ENCODE measurements at places on chromosomes 12 and 14.

GRCh38 chr14:100022772-100023451 is 42.3 kb upstream of the EVL start:
- DNase-seq: peak; percentile 96

DNA sequence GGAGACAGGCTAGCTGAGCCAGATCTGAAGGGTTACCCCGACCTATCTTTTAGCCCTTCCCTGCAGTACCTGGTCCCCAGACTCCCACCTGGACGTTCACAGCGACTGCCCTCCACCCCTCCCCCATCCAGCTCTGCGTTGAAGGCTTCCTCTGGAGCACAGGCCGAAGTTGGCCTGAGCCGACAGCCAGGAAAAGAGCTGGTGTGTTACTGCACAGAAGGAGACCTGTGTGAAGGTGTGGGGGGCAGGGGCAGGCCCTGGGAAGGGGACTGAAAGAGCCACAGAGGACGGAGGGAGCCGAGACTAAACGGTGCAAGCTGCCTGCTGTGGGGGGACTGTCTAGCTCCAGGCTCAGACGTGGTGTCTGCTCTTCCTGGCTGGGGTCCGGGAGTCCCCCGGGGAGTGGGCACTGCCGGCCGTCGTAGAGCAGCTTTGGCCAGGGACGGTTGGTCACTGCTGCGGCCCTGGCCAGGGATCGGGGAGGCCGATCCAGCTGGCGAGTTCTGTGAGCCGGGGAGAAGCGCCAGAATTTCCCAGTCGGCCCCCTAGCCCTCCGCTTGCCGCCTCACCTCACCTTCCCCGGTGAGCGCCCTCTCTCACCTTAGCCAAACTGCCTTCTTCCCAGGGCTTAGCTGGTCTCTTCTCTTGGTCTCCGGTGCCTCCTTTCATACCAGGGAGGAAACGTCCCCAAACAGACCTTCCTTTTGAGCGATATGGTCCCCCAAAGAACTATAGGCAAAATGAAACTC is 899 bp upstream of the COL2A1 start:
- no peak for DNase-seq

DNA sequence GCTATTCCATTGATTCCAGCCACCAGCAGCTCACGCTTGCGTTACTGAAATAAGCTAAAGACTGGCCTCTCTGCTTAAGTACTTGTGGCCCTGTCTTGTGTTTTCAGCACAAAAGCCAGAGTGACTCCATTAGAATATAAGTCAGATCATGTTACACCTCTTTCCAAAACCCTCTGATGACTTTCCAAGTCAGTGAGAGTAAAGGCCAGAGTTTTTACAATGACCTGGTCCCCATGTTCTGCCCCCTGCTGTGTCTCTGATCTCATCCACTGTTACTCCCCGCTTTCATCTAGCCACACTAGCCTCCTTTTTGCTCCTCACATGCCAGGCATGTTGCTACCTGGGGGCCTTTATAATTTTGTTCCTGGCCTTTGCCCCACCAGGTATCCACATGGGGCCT is 6.9 kb upstream of the CKAP4 start:
- DNase-seq: no peak

DNA sequence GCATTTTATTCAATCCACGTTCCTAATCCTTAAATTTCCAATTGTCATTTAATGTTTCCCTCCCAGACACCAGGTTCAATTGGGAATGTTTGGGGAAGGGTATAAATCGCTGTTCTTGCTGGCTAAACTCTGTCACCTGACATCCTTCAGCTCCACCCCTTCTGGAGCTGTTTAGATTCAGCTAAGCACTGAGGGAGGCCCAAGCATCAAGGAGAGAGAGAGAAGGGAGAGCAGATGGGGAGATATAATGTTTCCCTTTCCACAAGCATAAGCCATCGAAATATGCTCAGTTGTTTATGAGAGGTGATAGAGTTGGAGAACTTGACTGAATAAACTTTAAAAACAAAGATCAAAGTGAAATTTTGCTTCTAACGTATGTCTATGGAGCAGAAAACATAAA is 1.8 kb downstream of the ABCC9 start:
- DNase-seq: no peak

DNA sequence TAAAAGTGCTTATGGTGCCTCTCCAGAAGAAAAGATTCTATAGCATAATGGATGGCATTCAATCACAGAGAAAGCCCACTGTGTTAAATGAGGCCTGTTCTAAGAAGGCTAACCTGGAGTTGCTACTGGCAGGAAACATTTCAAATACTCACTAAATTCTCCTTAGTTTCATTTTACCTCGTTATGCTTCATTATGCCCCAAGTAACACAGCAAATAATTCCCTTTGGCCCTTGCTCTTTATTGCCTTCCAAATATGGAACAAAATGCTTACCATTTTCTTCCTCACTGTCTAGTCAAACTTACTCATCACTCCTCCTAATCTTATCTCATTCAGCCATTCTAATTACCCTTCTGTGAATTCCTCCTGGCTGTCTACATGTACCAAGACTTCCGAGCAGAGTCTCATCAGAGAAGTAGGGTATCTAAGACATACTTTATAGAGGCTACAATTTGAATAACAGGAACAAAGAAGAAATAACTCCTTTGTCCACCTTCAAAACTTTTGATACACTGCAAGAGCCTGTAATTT is 292.1 kb upstream of the CLEC14A start:
- no peak for DNase-seq

- DNase-seq: no peak
These were observed 353.4 kb downstream of the ADAMTS20 start for GRCh38 chr12:43198608-43199007.

DNA sequence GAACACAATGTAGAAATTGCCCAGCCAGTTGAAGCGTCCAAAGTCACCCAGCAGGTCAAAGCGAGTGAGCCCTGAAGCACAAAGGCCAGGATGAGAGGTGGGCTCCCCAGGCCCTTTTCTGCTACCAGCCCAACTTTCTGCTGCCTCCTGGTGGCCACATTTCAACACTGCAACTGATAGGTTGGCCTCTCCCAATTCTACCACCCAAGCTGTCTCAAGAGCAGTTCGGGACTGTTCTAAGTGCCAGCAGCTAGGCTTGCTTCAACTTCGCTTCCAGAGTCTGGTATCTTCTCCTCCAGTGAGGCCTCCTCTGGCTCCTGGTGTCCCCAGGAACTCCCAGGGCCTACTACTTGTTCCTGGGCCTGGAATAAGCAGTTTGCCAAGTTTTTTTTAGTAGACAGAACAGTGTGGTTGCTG is 3.4 kb upstream of the DHH start:
- DNase-seq: peak; percentile 47

DNA sequence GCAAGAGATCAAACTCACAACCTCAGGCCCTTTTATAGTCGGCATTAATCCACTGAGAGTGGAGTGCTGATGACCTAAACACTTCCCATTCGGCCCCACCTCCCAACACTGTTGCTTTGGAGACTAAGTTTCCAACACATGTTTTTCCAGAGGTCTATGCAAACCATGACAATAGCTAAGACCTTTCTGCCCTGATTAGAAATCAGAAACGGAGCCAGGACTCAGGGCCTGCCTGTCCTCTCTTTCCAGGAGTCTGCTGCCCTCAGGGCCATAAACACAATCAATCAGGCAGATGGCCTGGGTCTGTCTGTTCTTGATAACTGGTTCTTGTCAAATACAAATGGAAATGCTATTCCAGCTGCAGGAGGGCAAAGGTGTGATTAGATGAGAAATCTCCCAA is 97.2 kb upstream of the PSMC1 start:
- DNase-seq: no peak

GRCh38 chr12:49917788-49918173 is 14.1 kb upstream of the FAIM2 start:
- DNase-seq: no peak

DNA sequence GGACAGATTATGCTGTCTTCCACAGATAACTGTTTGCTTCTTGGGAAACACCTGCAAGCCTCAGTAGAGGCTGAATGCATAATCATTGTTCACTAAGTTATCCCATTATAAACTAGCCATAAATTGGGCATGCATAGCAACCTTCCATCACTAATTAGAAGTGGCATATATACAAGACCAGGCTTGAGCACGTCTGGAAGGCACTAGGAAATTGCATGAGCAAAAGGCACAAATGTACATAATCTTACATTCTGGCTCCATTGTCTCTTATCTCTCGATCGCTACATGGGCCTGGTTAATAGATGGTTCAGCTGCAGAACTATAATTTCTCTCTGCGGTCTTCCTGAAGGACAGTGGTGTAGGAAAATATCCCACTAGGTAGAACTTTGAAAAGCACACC is 679.2 kb downstream of the RPL10L start:
- no peak for DNase-seq

DNA sequence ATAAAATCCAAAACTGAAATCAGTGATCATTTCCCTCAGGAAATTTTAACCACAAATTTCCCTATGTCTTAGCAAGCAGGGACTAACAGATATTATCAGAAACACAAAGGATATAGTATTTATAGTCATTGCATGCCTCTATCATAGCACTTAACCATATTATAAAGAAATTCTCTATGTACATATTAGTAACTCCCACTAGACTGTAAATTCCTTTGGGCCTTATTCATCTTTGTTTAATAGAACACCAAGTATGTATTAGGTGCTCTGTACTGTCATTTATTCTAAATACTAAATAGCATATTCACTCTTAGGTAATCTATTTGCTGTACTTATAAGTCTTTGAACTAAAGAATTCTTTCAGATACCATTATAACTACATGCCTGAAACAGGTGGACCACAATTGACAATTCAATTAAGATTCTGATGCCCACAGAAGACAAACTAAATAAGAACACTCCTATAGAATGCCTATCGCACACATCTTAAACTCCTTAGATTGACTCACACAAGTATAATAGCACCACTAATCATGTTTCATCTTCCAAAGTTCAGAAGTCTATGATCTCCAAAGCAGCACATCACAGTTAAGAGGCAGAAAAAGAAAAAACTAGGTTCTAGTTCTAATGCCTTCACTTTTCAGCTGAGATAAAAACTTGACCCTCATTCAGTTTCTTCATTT is 134.1 kb downstream of the FSCB start:
- DNase-seq: no peak

DNA sequence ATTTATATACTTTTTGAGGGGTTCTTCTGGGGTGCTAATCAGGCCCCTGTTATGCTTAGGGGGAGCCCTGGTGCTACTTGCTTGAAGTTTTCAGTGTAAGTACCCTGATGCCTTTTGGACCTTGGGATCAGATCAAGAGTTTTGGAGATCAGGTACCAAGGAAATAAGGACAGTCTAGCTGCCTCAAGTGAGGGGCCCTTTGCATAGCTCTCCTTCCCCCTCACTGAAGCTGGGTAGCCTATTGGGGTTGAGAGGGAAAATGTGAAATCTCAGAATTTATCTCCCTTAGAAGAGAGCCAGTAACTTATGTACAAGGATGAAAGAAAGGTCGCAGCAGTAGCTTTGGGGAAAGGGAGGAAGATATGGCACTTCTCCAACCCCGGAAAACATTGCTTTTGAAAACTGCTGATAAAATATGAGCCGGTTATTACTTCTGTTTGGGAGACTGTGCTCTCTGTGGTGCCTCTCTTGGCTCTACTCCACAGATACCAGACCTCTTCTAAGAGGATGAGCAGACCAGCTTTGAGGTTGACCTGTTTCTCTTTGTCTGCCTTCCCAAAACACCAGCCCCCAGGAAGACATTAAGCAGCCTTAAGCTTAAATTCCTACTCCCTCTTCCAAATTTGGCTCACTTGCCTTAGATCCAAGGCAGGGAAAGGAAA is 8.8 kb upstream of the AMHR2 start:
- no peak for DNase-seq

DNA sequence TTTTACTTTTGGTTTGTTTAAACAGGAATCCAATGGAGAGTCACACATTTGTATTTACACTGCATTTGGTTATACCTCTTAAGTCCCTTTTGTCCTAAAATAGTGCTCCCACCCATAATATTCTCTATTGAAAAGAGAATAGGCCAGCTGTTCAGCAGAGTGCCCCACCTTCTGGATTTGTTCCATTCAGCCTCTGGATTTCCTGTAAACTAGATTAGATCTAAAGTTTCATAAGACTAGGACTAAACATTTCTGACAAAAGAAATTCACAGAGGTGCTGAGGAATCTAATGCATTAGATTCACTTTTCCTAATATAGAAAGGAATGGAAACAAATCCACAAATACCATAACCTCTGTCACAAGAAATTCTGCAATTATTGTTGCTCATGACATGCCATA is 38.1 kb downstream of the GCH1 start:
- no peak for DNase-seq

GRCh38 chr14:102282751-102283465 is 22.1 kb downstream of the MOK start:
- no peak for DNase-seq

DNA sequence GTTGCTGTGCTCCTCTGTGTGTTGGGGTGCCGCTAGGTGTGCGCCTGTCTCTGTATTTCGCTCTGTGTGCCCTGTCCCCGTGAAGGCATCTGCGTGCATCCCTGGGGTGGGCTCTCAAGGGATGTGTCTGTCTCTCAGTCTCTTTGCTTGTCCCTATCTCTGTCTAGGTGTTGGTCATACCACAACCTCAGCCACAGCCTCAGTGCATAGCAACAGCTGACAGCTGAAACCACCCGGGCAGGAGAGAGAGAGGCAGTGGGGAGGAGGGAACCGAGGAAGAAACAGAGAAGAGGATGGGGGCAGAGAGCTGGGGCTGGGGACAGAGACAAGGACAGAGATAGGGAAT is 953 bp upstream of the NXPH4 start:
- DNase-seq: no peak

- DNase-seq: no peak
These were observed 41.6 kb downstream of the ATXN2 start for GRCh38 chr12:111557271-111558106.

GRCh38 chr12:6018265-6018664 is 73.2 kb upstream of the ANO2 start:
- DNase-seq: no peak

DNA sequence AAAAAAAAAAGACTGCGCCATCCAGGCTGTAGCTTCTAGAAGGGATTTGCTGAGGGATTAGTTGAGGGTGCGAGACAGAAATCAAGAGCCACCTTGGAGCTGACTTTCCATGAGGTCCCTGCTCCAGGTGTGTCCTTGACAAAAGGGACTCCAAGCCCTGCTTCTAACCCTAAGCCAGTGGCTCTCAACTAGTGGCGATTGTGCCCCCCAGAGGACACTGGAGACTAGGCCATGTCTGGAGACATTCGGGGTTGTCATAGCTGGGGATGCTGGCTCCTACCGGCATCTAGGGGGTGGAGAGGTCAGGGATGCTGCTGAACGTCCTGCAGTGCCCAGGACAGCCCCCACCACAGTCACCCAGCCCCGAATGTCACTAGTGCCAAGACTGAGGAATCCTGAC is 40.6 kb downstream of the SPRING1 start:
- DNase-seq: peak; percentile 30
